ENCODE measurements at places on chromosomes 6 and 20.
A peak's percentile ranks its signal among the peaks of the same experiment; 100 is the strongest.

- no peak for DNase-seq
These were observed 12.4 kb downstream of the LAMA4 start for GRCh38 chr6:112241820-112242429.

GRCh38 chr20:63051186-63051860 is 44.6 kb upstream of the BHLHE23 start:
- DNase-seq = no peak

- DNase-seq = no peak
These were observed 32.8 kb downstream of the SNAI1 start for GRCh38 chr20:50015636-50015992.

DNA sequence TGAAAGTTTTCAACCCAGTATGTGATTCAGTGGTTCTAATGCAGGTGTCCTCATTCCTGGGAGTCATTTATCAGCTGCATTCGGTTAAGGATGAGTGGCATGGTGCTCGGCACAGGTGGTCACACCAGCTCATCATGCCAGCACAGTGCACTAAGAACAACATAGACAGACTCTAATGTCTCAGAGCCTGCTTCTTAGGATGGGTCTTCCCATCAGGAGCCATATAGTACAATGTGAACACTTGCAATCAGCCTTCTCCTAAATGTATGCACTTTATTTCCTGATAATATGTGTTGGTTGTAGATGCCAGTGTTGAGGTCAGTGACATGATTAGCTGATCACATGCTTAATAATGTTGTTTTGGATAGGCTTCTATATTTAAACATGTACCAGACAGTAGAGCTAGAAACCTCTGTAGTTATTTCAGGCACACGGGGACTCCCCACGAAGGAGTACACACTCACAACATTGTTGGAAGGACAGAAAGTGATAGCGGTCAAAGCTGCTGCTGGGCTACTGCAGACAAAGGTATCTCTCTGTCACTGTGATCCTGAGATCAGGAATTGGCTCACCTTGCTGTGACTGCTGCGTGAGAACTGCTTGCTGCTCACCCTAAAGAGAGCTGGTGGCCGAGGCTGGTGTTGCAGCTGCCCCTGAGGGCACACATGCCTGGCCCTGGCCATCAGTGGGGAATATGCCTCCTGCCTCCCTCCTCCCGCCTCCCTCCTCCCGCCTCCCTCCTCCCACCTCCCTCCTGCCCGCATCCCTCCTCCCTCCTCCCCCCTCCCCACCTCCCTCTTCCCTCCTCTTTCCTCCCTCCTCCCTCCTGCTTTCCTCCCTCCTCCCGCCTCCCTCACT is 195.4 kb downstream of the SMOC2 start:
- DNase-seq = no peak

DNA sequence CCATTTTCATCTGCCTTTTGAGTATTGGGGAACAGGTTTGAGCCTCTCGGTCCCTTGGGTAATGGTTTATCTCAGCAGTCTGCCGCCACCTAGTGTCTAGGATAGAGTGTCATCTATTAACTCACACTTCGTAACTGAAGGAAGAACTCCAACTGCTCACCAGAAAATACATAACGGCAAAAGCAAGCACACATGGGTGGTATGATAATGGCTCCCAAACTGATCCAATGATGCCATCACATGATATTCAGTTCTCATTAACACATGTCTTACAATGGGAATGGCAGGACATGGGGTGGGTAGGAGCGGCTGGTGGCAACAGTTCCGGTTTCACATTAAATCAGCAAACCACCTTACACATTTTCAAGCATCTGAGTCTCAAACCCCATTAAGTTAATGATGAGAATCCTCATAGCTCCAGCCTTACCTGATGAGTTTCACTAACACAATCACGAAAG is 110.7 kb upstream of the PHACTR1 start:
- DNase-seq = peak; percentile 12

DNA sequence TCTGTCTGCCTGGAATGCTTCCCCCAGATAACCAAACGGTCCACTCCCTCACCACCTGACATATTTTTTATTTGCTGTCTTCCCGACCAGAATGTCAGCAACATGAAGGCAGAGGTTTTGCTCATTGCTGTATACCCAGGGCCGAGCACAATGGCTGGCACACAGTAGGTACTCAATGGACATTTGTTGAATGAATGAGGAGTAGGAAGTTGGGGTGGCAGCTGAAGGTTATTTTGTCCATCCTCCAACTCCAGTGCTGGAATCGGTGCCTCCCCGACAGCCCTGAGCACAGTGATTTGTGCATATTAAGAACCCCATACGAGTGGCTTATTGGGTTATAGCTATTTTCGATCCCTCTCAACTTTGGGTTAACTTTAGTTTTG is 10.3 kb downstream of the DUSP15 start:
- DNase-seq = no peak

GRCh38 chr6:124438546-124439065 is 523.6 kb upstream of the RNF217 start:
- DNase-seq = no peak

DNA sequence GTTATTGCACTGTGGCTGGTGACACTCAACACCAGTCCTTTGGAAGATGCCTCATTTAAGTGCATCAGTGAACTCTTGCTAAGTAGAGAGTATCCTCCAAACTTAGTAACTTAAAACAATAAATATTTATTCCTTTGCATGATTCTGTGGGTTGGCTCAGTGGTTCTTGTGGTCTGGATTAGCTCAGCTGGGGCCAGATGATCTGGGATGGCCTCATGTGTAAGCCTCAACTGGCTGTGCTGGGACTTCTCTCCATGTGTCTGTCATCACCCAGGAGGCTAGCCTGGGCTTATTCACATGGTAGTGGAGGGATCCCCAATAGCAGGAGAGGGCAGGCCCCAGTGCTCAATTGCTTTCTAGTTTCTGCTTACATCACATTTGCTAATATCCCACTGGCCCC is 8.3 kb downstream of the LRRN4 start:
- DNase-seq = no peak

- DNase-seq = no peak
These were observed 86.2 kb downstream of the LAMP5 start for GRCh38 chr20:9600562-9600961.

DNA sequence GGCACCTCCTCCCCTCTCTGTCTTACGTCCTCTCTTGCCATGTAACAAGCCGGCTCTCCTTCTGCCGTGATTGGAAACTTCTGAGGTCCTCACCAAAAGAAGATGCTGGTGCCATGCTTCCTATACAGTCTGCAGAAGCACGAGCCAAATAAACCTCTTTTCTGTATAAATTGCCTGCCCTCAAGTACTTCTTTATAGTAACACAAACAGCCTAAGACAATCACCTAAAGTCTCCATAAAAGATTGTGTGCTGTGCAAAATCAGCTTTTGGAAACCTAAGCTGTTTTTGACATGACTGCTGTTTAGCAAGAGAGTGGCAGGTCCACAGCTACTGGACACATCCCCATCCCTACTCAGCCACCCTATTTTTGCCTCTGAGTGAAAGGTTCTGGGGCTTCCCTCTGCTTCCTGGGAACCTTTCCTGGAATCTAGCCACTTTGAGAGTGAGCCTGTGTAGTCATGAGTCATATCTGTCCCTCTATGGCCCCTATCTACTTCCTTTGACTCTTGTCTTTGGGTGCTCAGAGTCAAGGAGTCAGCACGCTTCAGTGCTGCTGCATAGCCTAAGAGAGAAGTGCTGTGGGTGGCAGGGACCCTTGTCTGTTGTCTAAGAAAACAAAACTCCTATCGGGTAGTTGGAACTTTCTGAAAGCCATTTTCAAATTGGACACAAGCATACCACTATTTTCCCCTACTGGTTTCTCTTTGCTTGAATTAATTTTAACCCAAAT is 110.0 kb downstream of the PPP1R14C start:
- no peak for DNase-seq

DNA sequence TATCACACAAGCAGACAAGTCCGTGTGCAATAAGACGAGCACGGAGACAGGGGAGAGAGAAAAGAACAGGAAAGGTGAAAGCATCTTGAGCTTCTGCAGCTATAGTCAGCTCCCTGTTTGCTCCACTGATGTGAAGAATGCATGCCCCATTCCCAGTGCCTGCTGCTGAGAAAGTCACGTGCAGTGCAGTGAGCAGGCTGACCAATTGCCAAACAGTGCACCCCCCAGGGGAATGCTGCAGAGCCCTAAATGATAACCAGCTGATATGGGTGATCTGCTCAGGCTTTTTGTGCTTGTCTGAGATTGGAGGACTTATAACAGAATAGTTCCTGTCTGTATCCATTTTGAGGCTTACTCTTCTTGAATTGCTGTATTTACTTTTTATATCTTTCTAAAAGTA is 121.5 kb downstream of the PACRG start:
- DNase-seq = no peak

Data from stimulated activated CD4-positive, alpha-beta T cell treated with anti-CD3 and anti-CD28 coated beads, Interleukin-12 subunit alpha, Interleukin-12 subunit beta, amount 100 ng/mL, for 4 hours (primary cell).